RCC 7860 (cell line): ENCODE measurements at places on chromosomes 1 and 21.
A peak's percentile ranks its signal among the peaks of the same experiment; 100 is the strongest.

DNA sequence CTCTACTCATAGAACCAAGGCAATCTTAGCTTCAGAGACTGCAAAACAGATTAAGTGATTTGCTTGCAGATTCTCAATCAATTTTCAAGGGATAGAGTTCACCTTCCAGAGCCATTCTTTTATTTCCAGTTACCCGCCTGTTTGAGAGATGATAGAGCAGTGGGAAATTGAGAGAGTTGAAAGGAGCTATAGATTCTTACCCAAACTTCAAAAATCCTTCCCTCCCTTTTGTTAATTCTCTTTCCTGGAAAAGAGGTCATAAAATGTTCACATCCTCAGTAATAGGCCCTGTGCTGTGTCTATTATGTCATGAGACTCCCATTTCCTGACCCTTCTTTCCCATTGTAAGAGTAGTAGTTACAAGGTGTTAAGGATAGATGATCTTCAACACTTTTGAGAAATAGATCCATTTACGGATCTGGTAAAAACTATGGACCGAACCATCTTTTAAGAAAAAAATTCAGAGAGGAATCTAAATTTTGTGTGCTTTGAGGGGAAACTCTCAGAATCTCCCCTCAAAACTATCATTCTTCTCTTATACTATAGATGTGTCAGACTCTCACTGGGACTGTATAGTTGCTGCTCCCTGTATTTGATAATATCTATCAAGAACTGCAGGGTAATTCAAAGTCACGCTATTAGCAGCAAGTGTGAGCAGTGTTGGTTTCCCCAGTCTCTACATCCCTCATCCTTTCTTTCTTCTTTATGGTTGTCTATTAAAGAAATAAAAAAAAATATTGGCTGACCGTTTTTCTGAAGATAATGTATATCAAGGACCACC is 8.0 kb downstream of the RGS4 start:
- DNase-seq = no peak

DNA sequence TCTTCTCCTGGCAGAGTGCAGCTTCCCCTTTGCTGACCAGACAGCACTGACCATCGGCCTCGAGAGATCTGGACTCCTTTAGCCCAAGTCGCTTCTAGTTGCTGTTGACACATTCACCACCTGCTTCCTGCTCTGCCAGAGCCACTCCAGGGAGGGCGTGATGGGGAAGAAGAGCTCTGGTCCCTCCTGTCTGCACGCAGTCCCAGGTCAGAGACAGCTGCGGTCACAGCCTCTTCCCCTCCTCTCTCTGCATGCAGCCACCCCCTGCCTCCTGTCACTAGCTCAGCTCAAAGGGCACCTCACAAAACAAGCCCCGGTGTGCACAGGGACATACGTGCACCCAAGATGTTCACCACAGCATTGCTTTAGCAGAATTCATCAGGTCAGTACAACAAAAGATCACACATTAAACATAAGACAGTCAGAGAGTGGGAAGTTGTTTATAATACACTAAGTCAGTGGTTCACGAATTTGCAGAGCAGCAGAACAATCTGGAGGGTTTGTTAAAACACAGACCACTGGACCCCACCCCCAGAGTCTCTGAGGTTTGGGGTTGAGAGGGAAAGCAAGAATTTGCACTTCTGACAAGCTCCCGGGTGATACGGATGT is 132.9 kb downstream of the SYF2 start:
- no peak for DNase-seq

GRCh38 chr1:92853299-92853698 is 21.5 kb downstream of the RPL5 start:
- no peak for DNase-seq

DNA sequence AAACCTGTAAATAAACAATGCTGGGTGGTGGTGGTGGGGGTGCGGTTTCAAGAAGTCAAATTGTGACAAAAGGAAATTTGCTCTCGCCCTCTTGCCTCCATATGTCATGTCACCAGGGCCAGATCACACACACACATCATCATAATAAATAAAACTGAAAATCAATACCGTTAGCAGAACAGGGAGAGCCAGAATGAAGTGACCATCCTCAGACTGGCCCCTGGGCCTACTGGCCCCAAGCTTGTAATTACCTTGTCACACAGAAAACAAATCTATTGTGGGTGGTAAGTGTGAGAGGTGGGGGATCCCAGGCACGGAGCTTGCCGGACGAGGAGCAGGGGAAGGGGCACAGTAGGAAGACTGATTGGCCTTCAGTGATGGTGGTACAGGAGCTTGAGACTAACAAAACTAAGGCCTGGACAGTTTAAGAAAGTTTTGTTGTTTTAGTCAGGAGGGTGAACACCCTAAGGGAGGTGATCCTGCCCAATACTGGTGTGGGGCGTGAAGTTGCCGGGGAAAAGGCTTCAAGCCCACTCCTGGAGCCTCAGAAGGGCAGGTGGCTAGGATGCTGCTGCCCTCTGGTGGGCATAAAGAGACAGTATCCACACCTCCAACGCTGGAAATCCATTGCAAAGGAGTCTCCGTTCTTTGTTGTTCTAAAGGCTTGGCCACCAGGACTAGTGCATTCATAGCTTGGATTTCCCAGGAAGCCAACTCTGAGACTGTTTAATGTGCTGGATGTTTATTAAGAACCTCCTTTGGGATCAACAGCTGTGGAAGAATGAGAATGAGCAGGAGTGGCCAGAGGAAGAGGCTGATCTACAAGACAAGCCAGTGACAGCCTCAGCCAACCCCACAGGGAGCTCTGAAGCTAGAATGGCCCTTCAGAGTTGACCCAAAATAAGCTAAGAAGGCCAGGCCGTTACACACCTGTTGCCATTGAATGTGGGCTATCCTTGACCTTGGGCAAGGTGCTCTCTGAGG is 8.1 kb upstream of the C1orf216 start:
- peak; percentile 28 for DNase-seq

DNA sequence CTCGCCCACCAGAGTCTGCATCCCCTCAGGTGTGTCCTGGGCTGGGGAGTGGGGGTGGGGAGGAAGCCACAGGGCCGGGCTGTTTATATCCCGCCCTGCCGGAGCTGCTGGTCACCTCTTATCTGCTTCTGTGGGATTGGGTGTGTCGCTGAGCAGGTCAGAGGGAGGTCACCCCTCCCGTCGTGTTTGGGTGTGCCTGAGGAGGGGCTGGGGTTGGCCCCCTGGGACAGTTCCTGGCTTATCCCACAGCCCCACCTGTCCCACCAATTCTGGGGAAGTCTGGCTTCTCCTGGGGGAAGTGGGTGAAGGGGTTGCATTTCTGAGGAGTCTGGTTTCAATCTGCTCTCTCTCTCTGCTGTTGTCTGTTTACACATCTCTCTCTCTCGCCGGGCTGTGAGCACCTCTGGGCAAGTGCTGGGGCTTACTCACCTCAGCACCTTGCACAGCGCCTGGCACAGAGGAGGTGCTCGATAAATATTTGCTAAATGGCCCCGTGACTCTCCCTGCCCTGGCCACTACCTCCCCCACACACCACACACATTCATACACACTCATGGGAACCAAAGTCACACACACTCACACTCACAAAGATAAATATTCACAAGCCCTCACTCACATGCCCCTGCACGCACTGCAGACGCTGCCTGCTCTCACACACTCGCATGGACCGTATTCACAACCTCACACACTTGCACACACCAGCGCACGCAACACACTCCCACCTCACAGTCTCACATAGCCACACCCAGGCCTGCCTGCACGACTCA is 8.3 kb downstream of the ELF3 start:
- DNase-seq = peak; percentile 75

DNA sequence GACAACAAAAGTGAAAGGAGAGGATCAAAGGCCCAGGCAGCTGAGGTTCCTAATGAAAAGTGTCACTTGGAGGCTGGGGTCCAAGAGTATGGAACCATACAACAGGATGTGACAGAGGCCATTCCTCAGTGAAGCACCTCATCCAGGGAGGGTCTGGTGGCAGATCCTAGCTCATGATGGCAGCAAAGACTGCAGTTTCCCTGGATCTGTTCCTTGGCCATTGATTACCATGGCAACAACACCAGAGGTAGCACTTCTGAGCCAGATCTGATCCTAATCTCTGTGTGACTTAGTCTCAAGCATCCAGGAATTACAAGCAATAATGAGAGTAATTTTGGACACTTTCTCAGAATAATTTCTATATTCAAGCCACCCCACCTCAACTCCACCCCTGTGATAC is 12.9 kb downstream of the FAM177B start:
- DNase-seq = no peak

GRCh38 chr1:241074507-241074906 is 282.5 kb downstream of the RGS7 start:
- DNase-seq = no peak

GRCh38 chr1:23098463-23099170 is 70.0 kb downstream of the LUZP1 start:
- peak; percentile 51 for DNase-seq

- no peak for DNase-seq
These were observed 56.2 kb downstream of the BTBD8 start for GRCh38 chr1:92136341-92136740.

DNA sequence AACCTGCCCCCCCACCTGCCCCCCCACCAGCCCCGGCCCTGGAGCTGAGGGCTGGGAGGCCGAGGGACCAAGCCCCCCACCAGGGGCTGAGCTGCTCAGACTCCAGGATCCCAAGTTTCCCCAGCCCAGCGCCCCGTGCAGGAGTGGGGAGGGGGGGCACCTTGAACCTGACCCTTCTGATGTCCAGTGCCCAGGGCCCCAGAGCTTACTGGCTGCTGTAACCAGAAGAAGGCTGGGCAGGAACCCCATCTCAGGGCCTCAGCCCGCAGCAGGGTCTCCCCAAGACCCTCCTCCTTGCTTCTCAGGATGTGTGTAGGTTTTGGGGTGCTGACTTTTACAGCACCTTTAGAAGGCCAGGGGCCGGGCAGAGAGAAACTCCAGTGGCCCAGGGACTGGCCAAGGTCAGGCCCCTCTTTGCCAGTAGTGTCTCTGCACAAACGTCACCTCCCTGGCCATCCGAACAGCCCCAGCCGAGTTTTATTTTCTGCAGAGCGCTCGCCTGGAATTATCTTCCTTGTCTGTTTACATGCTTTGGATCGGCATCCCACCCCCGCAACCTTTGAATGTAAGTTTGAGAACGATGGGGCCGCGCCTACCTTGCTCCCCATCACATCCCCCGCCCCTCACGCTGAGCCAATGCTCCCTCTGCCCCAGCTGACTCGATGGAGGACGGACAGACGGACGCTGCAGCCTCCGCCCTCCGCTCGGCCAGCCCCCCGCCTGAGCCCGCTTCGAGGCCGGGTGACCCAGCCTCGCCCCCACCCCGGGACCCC is 70.1 kb upstream of the CASZ1 start:
- no peak for DNase-seq

GRCh38 chr1:173042806-173043205 is 7.9 kb downstream of the TNFSF18 start:
- DNase-seq = no peak

DNA sequence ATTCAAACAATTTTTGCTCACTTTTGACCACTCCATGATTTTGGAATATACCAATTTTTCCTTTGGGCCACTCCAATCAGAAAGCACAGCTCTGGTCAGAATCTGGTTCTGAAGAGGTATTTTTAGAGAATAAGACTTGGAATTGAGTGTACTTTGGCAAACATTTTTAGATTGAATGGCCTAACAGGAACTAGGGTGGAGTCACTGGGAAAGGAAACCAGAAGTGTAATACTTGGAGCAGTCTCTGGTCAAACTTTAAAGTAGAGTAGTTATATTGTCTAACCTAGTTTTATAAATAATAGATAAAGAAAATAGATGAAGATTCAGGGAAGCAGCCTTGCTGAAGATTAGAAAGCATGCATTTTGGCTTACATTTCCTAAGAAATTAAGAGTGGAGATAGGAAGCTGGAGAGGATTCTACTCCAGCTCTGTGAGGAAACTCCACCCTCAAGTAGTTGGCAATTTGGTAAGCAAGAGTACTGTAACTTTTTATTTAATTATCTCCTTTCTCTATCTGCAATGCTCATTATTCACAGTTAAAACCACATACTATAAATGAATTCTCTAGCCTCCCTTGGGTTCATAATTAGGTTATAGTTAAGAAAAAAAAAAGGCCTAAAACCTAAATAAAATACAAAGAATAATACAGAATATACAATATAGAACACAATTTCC is 15.8 kb downstream of the STIL start:
- DNase-seq = no peak

DNA sequence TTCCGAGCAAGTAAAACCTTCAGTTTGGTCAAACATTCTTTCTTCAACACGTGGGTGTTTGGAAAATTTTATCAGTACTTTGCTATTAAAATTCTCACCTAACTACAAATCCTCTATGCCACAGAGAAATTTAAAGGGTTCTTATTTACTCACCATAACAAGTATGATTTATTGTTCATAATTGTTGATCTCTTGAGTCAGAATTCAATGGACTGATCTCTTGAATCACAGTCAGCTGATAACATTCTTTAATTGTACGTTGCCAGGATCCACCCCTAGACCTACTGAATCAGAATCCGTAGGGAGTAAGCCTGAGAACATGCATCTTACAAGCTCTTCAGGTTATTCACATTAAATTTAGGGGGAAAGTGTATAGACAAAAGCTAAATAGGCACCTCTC is 51.2 kb downstream of the DIPK1A start:
- DNase-seq = no peak

GRCh38 chr1:225908773-225909172 is 15.3 kb downstream of the PYCR2 start:
- no peak for DNase-seq

- DNase-seq = no peak
These were observed 51.9 kb upstream of the ZNF326 start for GRCh38 chr1:89942825-89943658.

GRCh38 chr1:24481101-24481500 is 21.5 kb upstream of the RCAN3 start:
- DNase-seq = no peak

GRCh38 chr1:42231253-42231652 is 66.7 kb upstream of the GUCA2A start:
- DNase-seq = no peak

GRCh38 chr1:66274634-66275033 is 259.3 kb upstream of the SGIP1 start:
- DNase-seq = peak; percentile 11

DNA sequence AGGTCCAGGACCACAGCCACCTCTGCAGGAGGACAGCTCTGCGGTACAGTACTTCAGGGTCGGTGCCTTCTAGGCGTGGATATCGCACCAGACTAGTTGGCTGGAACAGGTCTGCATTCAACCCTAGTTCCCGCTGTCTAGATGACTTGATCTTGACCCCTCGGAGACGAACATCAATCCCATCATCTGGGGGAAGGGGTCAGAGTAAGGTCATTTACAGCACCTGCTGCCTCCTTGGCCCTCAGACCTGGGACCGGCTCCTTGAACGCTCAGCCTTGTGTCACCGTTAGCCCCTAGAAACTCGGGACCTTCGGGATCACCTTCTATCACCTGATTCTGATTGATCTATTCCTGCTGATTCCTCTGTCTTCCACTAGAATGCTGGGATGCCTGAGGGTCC is 2.6 kb downstream of the HECTD3 start:
- no peak for DNase-seq

DNA sequence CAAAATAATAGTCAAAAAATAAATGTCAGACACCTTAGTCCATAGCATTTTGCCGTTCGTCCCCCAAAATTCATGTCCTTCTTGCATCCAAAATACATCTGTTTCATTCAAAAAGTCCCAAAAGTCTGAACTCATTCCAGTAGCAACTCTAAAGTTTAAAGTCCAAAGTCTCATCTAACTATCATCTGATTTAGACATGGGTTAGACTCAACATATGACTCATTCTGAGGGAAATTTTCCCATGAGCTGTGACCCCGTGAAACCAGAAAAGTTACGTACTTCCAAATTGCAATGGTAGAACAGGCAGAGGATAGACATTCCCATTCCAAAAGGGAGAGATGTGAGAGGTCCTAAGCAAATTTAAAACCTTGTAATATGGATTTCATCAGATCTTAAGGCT is 48.6 kb upstream of the CACHD1 start:
- no peak for DNase-seq
